ENCODE measurements at places on chromosomes 7 and 10.

DNA sequence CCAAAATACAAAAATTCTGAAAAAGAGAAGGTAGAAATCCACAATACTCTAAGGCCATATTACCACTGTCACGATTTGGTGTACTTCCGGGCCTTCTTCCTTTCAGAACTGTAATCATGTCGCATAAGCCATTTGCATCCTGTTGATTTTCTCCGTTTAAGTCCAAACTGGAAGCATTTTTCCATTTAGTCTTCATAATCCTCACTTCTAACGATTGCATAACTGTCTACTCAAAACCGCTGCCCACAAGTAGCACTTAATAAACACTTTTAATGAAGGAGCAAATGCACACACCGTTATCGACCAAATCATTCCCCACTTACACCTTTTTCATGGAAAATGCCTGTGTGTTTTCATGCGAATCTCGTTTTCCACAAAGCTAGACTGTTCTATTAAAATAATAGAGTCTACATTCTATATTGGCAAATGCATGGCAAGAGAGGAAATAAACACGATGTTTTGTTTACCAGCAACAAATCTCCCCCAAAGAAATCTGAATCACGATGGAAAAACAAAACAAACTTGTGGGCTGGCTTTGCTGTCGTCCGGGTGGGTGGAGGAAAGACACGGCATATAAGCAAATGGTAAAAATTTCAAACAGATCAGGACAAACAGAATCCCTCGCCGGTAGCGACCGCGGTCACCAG is 1.0 kb downstream of the ATE1 start:
- no peak for DNase-seq

- DNase-seq, result no peak
Observed at GRCh38 chr7:64626083-64626469, 39.9 kb upstream of the ZNF107 start.

- DNase-seq, result no peak
Observed at GRCh38 chr10:13792006-13792405, 205.2 kb downstream of the PRPF18 start.

- no peak for DNase-seq
Observed at GRCh38 chr7:148174376-148174775, 416.2 kb upstream of the C7orf33 start.

- no peak for DNase-seq
Observed at GRCh38 chr7:67525588-67525987, 529.0 kb downstream of the TYW1 start.

- DNase-seq, result peak; percentile 61
Observed at GRCh38 chr7:81013083-81013817, 94.4 kb upstream of the SEMA3C start.
